ENCODE measurements at places on chromosomes 12 and 14.

DNA sequence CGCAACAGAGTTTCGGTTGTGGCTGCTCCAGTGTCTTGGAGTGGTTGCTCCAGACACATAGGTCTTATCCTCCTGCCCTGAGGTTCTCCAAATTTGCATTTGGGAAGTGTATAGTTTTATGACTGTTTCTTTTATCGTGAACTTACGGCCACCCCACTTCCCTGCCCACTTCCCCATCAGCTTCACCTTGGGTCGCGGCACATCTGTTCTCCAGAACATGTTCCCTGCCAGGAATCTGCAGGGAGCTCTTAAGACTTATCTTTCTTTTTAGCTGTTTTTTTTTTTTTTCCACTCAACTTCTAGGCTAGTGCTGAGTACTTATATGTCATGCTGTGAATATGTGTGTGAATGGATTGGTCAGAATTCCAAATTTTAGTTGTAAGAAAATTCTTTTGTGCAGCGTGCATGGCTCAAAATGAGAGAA is 75.4 kb downstream of the ETV6 start:
- DNase-seq, result no peak

DNA sequence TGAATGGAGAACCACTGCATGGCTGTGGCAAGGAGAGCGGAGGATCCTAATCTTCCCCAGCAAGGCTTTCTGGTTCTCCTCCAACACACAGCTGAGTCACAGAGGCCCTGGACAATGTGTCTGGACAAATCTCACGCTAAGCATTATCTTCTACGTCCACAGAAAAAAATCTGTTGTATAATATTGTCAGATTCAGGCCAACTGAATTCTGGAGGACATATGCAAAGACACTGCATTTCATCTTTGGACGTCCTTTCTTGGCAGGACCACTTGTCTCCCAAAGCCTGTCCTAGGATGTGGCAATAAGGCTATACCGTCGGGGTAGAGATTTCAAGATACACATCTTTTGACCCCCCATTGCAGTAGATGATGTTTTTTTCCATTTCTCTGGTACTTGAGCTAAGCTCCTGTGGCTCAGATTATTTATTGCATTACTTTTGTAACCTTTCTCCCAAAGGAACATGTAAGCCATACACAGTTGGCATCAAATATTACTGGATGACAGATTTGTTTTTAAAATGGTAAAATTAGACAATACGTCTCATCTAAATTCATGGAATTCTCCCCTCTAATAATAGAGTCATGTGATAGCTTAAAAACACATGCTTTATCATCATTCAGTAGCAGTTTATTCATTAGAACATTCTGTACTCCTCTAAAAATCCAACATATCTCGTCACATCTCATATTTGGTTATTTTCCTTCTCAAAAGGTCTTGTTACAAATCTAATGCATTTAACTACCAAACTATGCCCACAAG is 19.4 kb downstream of the LMO3 start:
- no peak for DNase-seq

DNA sequence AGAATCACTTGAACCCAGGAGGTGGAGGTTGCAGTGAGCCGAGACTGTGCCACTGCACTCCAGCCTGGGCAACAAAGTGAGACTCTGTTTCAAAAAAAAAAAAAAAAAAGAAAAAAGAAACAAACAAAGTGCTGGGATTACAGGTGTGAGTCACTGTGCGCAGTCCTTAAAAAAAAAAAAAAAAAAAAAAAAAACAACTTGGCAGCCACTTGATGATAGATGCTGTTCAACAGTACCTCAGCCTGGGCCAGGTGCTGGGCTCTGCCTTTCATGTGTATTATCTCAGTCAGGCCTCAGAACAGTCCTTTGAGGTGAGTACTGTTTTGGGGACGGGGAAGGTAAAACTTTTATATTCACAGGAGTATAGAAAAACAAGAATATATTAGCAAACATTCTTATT is 9.6 kb downstream of the ACADS start:
- no peak for DNase-seq

DNA sequence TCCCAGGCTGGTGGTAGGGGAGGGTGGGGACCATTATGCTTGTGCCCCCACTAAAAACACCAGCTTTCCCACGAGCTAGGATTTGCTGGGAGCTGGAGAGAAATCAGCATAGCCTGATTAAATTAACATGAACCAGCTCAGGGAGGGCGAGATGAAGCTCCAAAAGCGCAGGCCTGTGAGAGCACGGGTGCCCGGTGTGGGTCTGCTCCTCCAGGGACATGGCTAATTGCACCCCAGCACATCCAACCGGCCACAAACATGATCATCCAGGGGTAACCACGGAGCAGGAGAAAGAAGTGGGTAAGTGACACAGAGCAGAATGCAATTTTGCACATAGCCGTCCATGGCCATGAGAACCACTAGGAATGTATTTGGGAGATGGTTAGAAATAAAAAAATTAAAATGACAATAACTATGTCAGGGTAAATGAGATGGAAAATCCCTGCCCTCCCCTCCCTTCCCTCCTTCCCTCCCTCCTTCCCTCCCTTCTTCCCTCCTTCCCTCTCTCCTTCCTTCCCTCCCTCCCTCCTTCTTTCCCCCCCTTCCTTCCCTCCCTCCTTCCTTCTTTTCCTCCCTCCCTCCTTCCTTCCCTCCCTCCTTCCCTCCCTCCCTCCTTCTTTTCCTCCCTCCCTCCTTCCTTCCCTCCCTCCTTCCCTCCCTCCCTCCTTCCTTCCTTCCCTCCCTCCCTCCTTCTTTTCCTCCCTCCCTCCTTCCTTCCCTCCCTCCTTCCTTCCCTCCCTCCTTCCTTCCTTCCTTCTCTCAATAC is 26.9 kb downstream of the CLMN start:
- no peak for DNase-seq

- DNase-seq, result no peak
Observed at GRCh38 chr12:91880528-91880927, 265.1 kb downstream of the BTG1 start.

DNA sequence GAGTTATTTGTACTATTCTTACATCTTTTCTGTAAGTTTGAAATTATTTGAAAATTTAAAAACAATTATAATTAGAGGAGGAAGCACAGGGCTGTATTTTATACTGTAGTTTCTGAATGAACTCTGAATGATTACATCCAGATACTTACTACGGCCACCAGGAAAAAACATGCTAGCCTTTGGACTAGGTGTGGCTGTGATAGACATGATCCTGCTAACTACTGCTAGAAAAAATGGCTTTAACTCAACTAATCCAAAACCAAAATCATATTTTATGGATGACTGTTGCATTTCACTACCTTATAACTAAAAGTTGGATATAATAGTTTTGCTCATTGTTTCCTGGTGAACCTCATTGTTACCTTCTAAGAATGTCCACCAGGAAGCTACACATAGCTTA is 15.1 kb upstream of the SLC25A3 start:
- DNase-seq, result no peak

GRCh38 chr12:121595520-121595919 is 14.7 kb upstream of the KDM2B start:
- no peak for DNase-seq

DNA sequence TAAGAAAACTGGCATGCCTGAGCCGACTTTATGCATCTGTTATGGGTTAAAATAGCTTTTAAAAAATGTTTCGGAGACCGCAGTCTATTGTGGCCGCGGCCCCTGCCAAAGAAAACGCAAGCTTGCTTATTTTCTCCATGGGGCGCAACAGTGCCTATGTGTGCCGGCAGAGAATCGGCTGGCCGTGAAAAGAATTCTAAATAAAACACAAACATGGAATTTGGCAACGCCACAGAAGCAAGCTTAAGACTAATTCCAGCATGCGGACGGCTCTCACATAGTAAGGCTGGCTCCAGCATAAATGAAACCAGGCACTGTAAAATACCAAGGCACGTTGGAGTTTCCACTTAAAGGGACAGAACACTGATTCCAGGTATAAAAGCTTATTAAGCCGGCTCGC is 56.7 kb downstream of the BCL11B start:
- DNase-seq, result no peak

DNA sequence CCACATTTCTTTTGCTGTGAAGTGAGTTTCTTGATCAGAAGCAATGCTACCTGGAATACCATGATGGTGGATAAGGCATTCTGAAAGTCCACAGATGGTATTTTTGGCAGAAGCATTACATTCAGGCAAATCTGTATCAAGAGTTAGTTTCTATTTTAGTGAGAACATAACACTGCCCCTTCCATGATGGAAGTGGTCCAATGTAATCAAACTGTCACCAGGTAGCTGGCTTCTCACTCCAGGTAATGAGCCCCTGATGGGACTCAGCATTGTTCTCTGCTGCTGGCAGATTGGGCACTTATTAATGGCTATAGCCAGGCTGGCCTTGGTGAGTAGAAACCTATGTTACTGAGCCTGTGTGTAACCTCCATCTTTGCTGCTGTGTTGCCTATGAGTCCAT is 80.7 kb downstream of the KCNA5 start:
- no peak for DNase-seq

- no peak for DNase-seq
Observed at GRCh38 chr12:121578230-121579189, 2.3 kb downstream of the KDM2B start.

Data from activated T-helper 1 cell treated with anti-CD3 and anti-CD28 coated beads, Interleukin-2, amount 50 U/mL, for 16 hours (primary cell).